ENCODE measurements at places on chromosomes 5 and 9. TPM values are rescaled to one million over a fixed set of nuclear protein-coding genes. Genes with fewer than 3 reads are reported as not detected.

CMYA5 gene
- total RNA-seq = 0.10 TPM

OLFM1 gene
- total RNA-seq = not detected

GRCh38 chr9:123302348-123303214 lies 34.2 kb upstream of the STRBP start:
- no peak for DNase-seq

DNA sequence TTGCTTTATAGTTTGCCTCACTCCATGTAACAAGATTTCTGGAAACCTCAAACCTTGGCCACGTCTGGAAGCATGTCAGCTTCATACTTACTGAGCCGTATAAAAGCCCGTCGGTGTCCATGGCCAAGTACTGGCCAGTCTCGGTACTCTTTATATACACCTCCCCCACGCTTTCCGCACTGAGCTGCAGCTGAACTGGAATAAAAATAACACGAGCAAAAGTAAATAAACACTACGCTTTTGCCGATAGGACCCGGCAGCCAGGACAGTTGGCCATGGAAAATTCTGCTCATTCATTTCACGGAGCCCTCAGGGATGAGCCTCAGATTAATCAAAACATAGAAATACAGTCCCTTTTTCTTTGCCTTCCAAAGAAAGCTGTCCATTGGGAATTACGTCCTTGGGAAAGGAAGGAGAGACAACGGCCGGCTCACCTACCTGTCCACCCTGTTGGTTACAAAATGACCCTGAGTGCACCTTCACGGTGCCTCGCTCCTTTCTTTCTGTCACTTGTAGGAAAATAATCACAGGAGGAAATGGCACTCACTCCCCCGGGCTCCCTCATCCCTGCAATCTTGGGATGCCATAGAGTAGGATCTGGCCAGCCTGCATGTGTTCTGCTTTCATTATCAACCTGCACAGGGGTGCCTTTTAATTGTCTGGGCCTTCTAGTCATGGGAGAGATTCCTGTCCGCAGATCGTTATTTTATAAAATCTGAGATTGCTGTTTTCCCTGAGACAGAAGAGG lies 85.1 kb downstream of the FGF1 start:
- DNase-seq = no peak

All from CD4-positive, CD25-positive, alpha-beta regulatory T cell (primary cell).